Neural crest cell (in vitro differentiated cells): ENCODE measurements at places on chromosomes 12 and 14.

- no peak for DNase-seq
Measured at GRCh38 chr12:131229426-131230339, 276.0 kb downstream of the ADGRD1 start.

GRCh38 chr14:64639340-64639821 lies 64.8 kb upstream of the PLEKHG3 start:
- DNase-seq = no peak

- no peak for DNase-seq
Measured at GRCh38 chr14:99779751-99780150, 13.5 kb upstream of the EML1 start.

- no peak for DNase-seq
Measured at GRCh38 chr12:94798113-94798512, 147.8 kb upstream of the TMCC3 start.

DNA sequence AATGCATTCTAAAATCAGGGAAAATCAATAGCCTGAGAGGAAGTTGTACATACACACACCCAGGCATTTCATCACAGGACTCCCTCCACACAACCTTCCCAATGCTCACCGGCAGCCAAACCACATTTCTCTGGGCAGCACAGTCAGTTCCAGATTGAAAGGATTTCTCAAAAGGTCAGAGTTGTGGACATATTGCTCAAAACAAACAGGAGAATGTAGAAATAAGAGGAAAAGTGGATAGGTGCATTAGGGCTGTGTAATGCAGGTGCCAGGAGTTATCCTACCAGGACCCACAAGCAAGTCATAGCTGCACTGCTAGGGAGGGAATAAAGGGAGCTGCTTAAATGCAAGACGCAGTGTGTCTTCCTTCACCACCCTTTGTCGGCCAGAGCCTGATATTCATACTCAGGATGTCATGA lies 62.9 kb downstream of the GCH1 start:
- no peak for DNase-seq

DNA sequence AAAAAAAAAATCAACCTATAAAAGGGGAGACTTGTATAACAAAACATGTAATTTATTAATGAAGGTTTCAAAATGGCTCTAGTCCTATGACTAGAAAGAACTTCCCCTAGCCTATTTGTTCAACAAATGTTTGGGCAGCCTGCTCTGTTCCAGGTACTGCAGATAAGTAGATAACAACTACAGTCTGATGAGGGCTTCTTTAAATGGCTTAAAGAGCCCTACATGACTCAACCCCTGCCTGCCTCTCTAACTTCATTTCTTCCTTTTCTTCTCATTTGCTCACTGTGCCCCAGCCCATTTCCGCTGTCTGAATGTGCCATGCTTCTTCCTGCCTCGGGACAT lies 21.5 kb downstream of the ALDH6A1 start:
- no peak for DNase-seq

- no peak for DNase-seq
Measured at GRCh38 chr12:104599272-104600035, 142.7 kb downstream of the CHST11 start.

- DNase-seq = no peak
Measured at GRCh38 chr12:49059299-49060171, 1.1 kb downstream of the KMT2D start.

- DNase-seq = no peak
Measured at GRCh38 chr12:46858368-46858767, 32.6 kb upstream of the SLC38A4 start.

DNA sequence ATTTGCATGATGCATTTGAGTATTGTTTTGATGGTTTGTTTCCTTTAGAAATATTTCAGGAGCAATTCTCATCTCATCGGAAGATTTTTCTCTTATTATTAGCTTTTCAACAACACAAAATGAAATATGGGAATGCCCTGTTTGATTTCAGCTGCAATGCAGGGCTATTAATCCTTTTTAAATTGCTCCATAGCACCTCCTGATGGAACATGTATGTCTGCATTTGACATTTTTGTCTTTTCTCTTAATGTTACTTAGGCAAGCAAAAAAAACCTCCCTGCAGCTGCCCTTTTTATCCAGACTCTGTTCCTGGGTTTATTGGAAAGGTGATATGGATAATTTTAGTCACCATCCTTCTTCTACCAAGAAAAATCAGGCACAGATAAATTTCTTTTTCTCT lies 895.8 kb downstream of the RPS29 start:
- DNase-seq = no peak

DNA sequence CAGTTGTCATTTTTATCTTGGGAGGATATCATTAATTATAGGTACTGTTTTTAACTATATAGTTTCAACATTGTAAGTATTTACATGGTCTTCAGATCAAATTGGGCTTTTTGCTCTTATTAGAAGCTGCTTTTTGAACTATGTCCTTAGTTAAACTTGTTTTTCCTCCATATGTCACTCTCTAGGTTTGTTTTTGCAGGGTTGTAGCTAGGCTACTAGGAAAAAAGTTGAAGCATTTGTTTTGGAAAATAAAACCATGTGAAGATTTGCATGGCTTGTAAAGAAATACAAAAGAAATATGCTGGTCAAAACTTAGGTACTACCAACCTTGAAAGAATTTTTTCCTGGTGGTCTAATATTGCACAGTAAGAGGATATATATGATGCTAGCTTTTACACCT lies 3.4 kb downstream of the ARID2 start:
- DNase-seq = no peak

DNA sequence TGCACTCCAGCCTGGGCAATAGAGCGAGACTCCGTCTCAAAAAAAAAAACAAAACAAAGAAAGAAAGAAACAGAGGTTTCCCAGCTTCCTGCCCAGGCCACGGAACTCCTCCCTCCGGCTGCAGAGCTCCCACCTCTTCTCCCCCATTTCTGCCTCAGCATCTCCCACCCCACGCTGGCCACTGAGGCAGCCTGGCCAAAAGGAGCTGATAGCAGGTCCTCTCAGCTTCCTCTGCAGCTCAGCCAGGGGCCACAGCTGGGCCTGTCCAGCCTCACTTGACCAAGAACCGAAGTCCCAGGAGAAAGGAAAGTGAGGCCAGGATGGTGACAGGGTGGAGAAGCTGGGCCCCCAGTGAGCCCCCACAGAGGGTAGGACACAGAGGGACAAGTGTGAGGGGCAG lies 33.4 kb upstream of the CD9 start:
- no peak for DNase-seq

- DNase-seq = no peak
Measured at GRCh38 chr12:121560392-121561008, 20.3 kb downstream of the KDM2B start.

- DNase-seq = peak; percentile 69
Measured at GRCh38 chr14:55927028-55927427, 191.2 kb upstream of the PELI2 start.

DNA sequence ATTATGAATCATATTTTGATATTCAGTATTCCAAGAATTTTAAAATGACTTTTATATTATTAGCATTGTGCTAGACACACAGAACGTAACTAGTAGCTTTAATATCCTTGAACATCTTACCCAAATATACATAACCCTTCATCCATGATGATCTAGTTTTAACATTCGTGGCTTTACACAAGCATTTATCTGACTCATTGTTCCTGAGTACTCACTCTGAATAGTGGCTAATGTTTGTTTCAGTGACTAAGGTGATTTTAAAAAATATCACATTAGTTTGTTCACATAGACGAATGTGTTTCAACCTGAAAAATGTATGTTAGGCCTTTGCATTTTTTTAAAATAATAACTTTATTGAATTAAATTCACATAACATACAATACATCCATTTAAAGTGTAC lies 80.0 kb upstream of the PTPRQ start:
- no peak for DNase-seq

DNA sequence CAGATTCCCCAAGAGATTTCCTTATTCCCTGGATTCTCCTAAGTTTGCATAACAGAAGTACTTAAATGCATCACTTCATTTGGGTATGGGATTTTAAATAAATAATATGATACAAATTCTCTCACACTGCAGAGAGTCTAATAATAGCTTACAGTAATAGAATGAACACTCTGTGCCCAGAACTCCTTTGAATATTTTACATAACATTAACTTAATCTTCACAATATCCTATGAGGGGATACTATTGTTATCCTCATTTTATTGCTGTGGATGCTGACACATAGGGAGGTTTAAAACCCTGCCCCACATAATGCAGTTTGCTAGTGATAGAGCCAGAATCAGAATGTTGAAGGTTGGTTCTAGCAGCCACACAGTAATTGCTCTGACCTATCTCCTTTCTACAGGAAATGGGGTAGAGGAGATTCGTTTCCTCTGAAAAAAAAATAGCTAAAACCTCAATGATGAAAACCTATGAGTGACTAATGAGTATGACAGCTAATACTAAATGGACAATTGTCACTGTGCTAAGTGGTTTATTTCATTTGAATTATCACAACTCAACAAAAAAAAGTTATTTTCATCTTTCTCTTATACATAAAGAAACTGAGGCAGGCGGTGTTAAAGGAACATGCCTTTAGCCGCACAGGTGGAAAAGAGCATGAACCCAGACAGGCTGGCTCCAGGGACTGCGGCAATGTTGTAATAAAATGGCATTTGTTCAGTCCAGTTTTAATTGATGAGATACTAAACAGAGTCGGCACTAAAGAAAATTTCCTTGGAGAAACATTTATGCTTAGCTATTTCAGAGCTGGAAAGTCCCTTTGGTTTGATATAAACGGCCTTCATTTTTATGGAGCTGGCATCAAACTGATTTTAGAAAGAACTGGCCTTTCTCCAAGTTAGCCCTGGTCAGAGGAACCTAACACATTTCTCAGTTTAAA lies 880.9 kb downstream of the NRXN3 start:
- no peak for DNase-seq

DNA sequence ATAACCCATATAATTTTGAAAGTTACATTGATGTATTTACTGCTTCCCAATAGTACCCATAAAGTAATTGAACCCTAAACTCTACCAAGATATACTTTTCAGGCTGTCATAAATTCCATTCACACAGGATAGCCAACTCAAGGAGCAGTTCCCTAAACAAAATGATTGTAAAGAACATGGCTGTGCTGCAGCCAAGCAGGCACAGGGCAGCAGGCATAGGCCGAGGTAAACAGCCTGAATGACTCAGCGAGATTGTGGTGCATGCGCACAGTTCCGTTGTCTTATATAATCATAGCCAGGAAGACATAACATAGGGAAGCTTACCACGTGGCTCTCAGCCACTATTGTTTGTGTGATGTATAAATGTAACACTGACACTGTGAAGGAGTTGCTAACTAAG lies 344.9 kb downstream of the FSCB start:
- no peak for DNase-seq

- no peak for DNase-seq
Measured at GRCh38 chr14:102726191-102726949, 50.9 kb upstream of the TRAF3 start.
